Stimulated activated CD8-positive, alpha-beta memory T cell treated with anti-CD3 and anti-CD28 coated beads, Interleukin-7, amount 100 ng/mL, for 4 hours (primary cell): ENCODE measurements at places on chromosomes 11 and 22.

- no peak for DNase-seq
These were observed 657 bp downstream of the IGHMBP2 start for GRCh38 chr11:68904248-68904847.

DNA sequence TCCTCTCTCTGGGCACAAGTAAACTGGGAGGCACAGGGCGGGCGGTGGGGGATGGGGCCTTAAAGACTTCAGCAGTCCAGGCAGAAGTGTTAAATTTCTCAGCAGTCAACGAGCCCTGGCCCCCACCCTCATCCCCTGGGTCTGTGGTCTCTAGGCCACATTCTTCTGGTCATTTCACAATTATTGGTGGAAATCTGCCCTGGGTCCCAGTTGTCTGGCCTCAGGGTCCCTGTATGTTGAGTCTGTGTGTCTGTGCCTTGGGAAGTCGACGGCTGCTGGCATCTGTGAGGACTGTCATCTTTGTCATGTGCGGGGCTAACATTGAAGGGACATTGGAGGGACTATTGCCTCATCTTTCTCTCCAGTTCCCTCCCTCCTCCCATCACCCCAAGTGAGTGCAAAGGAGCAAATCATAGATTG is 1.7 kb downstream of the TSPAN18 start:
- DNase-seq, result no peak

DNA sequence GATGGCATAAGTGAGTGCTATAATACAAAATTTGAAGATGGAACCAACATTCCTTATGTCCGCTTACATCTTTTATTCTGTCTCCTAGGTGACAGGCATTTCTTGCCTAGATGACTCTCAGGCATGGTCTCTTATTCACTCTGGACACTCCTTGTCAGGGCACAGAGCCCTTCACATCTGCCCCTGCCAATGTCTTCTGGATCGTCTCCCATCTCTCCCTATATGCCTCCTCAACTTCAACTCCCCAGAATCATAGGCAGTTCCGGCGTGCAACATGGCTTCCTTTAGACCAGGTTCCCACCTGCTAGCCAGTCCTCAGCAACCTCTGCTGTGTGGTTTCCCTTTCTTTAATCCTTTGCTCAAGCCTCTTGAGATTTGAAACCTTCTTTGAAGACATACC is 300.9 kb downstream of the TENM4 start:
- DNase-seq, result no peak

DNA sequence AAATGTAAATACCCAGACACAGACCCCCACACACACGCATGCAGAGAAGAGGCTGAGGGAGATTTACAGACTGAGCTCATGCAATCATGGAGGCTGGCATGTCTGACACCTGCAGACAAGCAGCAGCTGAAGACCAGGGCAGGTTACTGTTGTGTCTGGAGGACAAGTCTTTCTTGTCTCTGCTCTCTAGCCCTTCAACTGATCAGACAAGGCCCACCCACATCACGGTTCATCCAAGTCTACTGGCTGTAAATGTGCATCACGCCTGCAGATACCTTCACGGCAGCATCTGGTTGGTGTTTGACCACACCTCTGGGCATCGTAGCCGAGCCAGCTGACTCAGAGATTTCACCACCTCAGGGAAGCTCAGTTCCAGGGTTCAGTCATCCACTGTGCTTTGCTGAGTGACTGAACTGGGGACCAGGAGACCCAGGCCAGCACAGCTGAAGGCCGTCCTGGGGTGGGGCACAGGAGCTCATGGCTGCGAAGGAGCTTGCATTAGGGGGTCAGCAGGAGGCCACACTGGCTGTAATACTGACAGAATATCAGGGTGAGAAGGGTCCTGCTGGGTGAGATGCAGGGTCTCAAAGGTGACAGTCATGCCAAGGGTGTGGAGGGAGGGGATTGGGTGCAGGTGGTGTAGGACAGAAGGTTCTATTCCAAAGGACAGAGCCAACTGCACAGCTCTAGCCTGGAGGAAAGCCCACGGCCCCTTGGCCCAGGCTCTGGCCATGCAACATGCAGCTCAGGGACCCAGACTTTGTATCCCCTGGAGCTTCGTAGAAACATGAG is 304.9 kb downstream of the BRD1 start:
- no peak for DNase-seq

- DNase-seq, result no peak
These were observed 38.0 kb upstream of the PDE2A start for GRCh38 chr11:72712168-72712751.

DNA sequence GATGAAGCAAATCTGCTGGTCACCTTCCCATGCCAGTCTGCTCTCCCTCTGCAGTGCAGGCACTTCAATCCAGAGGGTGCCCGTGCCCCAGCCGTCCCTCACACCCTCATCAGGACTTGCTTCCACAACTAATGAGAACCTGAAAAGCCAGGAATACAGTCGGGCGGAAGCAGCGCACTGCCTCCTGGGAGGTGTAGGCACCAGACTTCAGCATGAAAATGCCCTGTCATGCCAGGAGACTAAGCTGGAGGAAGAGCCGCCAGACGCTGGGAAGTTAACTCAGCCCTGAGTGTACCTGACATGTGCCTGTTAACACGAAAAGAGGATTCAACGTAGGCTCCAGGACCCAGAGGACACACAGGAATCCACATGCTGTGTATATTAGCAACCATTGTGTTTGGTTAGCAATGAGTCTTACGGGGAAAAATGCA is 40.1 kb upstream of the FLI1 start:
- DNase-seq, result no peak

DNA sequence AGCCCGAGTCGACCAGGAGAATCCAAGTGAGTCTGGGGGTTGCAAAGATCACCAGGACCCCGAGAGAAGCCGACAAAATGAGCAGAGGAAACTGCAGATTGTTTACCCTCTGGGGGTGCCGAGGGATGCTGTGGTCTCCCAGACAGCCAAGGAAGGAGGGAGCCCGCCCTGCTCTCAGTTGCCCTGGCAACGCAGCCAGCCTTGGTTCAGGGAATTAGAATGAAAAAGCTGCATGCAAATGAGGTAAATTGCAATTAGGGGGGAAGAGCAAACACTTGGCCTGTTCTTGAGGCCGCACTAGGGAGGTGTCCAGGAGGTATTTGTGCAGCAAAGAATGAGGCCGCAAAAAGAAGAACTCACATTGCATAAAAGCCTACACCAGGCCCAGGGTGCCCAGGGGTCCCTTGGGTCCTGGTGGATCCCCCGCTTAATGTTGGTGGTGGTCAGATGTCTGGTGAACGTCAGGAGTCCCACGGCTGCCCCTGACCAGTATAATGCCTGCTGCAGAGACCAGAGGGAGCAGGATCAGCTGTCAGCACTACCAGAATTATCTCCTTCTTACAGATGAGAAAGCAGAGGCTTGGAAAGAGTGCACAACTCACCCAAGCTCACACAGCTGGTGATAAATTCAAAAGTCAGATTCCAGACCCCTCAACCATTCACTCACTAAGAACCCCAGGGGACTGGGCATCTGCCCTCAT is 40.3 kb upstream of the ATXN10 start:
- no peak for DNase-seq
